NAMALWA (cell line): ENCODE measurements at places on chromosomes 1 and 21.

DNA sequence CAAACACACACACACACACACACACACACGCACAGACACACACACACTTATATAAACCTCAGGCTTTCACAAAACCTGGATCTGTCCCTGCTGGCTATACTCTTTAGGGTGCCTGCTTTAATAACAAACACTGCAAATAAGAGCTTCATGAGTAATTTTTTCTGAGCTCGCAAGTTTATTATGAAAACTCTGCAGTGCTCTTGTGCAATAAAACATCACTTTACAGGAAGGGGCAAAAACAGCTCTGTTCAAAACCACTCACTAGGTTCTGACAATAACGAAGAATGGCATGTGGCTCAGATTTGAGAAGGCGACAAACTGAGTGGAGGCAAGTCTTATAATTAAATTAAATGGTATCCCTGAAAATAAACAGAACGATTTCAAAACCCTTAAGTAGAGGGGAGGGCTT lies 42.6 kb upstream of the CTPS1 start:
- no peak for DNase-seq

DNA sequence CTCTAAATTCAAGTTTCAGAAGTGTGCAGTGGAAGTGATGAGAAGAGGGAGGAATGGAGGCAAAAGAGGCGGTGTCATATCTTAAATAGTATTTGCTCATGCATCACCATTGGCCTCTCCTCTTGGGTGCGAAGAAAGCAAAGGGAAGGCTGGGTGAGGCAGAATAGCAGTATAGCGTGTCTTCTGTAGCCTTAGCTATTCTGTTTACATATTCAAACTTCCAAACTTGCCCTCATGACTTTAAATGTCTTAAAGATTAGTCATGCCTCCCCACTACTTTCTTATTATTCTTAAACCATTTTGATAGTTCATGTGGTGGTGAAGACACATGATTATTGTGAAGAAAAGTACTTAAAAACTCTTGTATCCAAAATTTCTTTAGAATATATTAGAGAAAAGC lies 104.6 kb upstream of the TENT5C start:
- no peak for DNase-seq

DNA sequence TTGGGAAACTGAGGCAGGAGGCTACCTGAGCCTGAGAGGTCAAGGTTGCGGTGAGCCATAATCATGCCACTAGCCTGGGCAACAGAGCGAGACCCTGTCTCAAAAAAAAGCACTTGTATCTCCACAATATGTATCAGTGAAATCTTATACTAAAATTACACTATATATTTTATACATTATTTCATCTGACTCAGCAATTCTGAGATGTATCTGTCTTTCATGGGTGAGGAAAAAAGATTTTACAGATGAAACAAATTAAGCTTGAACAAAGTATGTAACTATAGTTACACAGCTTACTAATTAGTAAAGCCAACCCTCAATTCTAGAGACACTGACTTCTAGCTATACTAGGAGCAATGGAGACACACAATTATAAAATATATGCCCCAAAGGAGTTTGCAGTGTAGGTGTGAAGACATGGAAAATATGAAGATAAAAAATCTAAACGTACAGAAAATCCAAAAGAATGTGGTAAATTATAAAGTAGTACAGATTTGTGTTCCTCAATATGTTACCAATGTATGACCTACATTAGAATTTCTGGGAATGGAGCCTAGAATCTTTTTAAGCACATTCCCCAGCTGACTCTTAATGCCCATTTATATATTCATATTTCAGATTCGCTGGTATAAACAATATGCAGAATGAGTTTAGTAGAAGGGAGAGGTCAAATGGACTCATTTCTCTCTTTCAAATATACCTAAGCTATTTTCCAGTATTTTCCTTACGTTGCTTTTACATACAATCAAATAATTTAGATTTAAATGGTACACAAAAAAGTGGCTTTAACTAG lies 14.6 kb downstream of the GTF2B start:
- no peak for DNase-seq

DNA sequence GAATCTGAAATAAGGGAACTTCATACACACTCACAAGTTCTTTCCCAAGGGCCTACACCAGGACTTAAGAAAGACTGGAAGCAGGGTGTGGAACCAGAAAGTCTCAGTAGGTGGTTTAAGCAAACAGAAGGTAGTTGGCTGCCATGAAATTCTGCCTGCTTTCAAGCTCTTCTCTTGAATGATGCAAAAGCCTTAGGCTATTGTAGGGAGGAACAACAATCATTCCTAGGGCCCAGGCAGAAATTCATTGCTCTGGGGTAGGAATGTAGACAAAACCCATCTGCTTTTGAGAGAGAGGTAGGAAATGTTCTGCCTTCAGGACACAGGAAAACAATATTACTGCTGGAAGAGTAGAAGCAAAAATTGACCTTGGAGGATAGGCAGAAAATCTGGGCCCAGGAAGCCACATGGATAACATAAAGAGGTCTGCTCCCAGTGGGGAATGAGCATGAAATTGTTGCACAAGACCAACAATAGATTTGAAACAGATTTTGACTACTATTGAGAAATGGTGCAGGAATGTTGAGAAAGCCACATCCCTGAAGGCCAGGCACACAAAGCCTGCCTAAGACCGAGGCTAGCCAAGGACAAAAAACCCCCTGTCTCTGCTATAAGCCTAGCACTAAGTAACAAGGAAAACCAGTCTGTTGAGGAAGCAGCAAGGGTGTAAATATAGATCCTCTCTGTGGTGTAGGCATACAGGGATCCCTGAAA lies 22.7 kb upstream of the SFT2D2 start:
- no peak for DNase-seq

DNA sequence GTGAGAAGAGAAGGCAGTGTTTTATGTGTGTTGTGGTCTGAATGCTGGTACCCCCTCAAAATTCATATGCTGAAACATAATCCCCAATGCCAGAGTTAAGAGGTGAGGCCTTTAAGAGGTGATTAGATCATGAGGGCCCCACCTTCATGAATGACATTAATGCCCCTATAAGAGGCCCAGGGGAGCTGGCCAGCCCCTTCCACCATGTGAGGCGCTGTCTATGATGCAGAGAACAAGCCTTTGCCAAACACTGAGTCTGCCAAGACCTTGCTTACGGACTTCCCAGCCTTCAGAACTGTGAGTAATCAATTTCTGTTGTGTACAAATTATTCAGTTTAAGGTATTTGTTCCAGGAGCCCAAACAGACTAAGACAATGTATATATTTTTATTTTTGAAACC lies 20.2 kb downstream of the CAPZB start:
- no peak for DNase-seq

DNA sequence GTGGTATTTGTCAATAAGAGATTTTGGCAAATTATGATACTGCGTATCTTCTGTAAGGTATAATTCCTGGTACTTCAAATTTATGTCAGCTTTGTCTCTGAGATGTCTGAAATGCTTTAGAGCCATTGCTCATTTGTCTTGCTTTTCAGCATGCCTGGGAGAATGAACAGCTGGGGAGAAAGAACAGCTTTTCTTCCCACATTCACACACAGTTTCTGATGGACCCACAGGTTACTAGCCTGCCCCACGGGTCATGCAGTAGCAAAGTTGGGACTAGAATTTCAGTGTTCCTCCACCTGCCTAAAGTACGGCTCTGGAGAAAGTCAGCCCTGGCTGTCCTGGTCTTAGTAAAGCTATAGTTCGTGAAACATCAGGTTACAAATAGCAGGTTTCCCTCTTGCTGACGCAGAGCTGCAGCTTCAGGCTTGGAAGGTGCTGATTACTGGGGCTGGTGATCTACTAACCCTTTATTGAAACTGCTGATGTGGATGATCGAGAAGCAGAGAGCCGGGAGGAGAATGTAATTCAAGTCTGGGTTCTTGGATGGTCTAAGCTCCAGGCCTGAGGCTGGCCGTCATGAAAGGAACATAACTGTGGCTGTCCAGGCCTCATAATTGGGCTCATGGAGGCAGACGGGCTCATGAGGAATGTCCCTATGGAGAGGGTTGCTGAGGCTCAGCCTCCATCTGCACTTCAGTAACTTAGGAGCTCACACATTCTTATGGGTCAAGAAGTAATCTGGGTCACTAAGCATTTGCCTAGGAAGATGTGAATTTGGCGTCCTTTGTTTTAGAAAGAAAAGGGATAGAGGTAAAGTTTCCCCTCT lies 12.4 kb downstream of the GALNT2 start:
- no peak for DNase-seq

DNA sequence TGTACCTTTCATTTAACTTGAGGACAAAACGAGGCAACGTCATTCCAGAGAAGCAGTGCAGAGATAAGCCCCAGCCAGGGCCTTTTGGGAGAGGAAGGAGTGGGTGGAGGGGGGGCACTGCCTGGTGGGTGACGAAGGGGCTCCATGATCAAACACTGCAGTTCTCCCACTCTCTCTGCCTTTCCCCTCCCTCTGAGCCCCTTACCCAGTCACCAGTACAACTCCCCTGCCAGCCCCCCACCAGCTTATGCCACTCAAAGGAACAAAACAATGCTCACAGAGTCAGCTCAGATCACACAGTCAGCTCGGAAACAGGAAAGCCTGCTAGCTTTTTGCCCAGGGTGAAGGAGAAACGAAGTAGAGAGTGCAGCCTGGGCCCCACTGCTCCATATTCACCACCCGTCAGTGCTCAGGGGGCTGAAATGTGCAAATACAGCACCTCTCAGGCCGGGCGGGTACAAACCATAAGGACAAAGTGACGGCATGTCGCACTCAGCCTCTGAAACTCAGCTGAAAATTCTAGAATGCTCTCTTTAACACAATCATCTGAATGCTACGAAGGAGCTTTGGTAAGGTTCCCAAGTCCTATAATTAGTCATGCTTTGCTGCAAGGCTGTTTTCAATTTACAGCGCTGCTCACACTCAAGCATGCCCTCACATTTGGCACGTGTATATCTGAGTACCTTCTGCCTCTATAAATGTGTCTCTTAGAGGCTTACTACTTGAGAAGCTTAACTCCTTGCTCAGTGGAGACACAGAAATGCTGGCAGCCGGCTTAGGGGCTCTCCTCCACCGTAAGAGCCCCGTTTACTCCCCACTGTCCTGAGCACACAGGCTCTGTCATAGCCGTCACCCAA lies 65.8 kb upstream of the RAB4A start:
- DNase-seq = no peak

GRCh38 chr1:74773582-74773981 lies 40.6 kb downstream of the TYW3 start:
- DNase-seq = no peak

GRCh38 chr21:43849532-43850299 lies 15.3 kb upstream of the AGPAT3 start:
- no peak for DNase-seq

DNA sequence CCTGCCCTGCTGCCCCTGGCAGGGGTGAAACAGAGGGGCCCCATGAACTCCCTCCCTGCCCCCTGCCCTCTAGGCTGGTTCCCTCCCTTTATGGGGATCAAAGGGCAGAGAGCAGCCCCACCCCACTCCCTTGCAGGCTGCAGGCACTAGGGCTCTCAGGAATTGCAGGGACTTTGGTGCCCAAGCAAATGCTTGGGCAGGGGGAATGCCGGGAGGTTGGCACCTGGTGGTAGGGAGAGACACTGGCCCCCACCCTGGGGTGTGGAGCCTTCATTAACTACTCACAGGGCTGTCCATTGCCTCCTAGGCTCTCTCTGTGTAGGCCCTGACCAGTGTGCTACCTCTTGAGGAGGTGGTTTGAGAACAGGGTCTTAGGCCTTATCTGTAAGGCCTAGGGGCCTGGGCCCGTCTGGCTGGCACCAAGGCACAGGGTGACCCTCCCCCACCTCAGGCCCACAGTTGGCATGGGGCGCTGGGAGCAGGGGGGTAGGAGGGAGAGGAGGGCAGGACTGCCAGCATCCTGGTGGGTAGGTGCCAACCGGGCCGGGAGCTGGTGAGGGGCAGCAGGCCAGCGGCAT lies 4.7 kb downstream of the ZBTB7B start:
- DNase-seq = no peak

- DNase-seq = no peak
Measured at GRCh38 chr1:152048416-152049009, 11.7 kb upstream of the S100A11 start.

DNA sequence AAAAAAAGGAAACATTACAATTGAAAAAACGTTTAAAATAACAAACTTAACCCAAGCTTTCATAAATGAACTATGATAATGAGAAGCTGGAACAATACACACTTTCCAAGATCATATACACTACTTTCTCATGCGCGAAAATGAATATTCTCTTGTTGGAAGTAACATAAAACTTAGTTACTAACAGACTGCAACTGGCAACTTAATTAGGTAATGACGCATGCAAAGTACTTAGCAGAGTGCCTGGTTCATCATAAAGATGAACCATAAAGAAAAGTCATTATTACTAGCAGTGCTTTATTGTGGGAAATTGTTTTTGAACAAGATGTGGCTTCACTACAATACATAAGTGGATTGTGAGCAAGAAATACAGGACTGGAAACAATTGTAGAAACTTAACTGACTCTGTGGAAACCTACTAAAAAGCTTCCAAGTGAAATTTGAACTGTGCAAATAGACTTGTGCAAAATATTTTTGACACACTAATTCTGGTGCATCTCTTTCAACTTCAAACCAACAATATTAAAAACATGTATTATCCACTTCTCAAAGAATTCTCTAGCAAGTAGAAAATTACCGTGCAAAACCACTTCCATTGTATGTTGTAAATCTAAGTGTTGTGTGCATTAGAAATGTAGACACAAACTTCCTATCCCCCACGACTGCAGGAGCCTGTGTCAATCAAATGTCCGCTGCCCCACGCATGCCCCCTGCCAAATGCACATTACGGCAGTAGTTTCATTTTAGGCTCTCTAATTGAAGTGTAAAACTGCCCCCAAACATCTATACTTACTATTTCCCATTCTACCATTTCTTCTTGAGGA lies 2.0 kb downstream of the ARHGAP29 start:
- no peak for DNase-seq

- peak; percentile 49 for DNase-seq
Measured at GRCh38 chr21:45550522-45551210, 8.4 kb upstream of the SLC19A1 start.

DNA sequence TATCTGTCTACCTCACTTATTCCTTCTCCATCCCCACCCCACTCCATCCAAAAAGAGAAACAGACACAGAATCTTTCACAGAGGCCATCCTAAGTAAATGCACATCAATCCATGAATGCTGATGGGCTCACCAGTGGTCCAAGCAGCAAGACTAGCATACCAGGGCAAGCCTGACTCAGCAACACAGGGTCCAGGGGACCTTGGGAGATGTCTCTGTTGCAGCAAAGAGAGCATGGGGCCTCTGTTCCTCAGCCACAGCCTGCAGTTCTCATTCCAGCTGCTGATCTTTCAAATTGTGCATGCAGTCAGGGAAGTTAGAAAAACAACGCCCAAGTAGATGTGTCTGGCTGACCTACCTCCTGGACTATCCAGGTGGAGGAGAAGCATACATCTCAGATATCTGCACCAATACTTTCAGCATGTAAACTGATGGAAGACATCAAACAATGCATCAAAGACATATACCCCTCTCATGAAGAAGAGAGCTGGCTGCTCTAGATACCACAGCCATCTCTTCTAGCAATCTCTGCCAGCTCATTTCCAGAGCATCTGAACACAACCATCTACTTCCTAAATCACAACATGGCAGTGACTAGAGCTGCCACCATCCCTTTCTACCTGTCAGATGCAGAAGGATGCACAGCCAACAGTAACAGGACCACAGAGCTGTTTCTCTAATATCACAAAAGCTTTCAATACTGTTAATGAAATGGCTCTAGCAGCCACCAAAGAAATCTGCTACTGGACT lies 54.5 kb downstream of the CD34 start:
- no peak for DNase-seq

- no peak for DNase-seq
Measured at GRCh38 chr21:37762606-37763005, 153.7 kb downstream of the KCNJ6 start.

- no peak for DNase-seq
Measured at GRCh38 chr1:54980046-54980527, 341 bp upstream of the TMEM61 start.

GRCh38 chr1:23401313-23401712 lies 23.2 kb downstream of the TCEA3 start:
- no peak for DNase-seq
